ENCODE measurements at places on chromosomes 1 and 21.

DNA sequence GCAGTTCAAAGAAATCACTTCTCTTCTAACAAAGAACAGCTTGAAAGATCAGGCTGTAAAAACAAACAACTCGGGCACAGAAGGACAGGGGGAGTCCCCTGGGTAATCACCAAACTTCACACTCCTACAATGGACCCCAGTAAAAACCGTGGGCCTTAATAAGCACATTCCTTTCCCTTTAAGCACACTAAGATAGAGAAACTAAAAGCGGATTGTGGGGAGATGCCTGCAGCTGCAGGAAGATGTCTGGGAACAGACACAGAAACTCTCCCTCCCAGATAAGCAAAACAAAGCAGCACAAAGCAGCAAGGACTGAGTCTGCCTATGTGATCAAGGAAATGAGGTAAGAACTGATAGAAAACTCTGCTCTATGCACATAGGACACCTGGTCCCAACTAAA lies 37.6 kb upstream of the CTBS start:
- no peak for DNase-seq

GRCh38 chr21:44450402-44450801 lies 4.9 kb upstream of the LRRC3 start:
- DNase-seq, result no peak

DNA sequence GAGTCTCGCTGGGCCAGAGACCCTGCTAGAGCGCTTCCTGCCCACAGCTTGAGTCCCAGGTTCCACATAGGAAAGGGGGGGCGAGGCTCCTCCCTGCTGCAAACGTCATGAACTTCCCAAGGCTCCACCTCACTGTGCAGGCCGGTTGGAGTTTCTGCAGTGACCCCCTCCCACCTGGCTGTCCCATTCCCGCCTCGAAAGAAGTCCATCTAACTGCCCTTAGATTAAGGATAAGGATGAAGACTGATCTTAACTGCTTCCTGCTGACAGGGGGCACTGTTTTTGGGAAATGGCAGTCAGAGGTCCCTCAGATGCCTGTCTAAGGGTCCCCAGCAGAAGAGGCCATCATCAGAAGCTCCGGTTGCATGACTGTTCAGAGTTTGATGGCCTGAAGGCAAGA lies 62.7 kb downstream of the STUM start:
- DNase-seq, result no peak

DNA sequence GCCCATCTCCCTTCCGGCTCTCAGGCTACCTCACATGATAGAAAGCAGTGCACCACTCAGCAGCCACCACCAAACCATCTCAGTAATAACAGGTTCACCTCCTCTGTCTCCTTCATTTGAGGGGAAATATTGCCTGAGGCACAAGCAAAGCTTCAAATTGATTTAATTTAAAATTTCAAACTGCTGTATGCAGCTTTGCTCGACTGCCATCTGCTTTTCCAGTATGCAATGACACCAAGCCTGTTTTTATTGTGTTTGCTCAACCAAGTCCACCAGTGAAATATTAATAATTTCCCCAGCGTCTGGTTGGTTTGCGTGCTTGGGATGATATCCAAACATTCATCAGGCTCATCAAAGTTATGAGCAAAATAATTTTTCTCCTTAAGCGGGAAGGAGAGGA lies 552.4 kb upstream of the DAB1 start:
- DNase-seq, result no peak

DNA sequence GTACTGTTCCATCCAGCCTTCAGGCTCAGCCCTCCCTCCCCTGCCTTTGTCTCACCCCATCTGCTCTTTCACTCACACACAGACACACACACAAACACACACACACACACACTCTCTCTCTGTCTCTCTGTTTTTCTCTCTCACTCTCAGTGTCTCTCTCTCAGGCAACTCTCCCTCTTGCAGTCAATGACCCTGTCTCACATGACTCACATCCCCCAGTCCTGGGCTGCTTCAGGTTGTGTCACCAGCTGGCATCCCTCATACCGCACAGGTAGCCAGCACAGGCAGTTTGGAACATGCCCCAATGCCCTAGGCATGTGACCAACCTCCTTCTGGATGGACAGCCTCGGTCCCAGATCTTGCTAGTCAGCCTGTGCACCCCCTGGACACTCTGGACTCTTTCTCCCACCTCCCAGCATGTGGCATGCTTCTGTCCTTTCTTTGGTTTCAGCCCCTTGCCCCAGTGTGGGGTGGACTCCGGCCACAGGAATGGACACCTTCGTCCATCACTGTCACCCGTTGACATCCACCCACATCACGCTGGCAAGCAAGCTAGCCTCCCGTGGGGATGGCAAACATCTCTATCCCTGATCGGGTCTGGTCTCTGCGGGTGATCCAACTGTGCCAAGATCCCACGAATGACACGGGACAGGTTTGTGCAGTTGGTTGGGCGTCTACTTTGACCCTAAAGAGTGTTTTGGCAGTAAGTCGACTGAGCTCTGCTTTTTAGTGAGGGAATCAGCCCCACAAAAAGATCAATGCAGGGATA lies 23.4 kb upstream of the FCGR2A start:
- no peak for DNase-seq

- DNase-seq, result no peak
Measured at GRCh38 chr1:237386362-237387143, 344.6 kb downstream of the RYR2 start.

DNA sequence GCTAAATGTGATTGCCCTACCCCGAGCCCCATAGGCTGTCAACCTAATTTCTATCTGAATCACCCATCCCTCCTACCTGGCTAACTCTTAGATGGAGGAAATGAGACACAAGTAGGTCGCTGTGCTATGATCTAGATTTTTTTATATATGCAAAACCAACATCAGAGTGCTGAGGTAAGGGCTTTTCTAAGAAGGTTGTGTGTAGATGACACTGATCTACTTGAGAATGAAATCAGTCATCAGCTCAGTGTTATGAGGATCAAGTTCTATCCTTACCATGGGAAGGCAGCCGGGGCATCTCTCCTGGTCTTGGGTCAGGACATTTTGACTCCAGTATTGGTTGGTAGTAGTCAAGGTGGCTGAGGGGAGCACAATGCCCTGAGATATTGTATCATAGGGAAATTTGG lies 23.6 kb downstream of the SLAMF1 start:
- no peak for DNase-seq

DNA sequence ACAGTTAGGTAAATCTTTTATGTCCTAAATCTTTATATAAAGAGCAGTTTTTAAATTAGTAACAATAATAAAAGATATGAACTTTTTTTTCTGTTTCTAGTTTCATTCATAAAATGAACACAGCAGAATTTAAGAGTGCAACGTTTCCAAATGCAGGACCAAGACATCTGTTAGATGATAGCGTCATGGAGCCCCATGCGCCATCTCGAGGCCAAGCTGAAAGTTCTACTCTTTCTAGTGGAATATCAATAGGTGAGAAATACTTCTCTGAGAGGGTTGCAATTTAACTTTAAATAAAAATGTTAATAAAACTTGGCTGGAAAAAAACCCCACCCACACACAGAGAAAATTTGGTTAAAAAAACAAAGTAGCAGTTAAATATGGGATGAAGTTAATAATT lies 15.0 kb upstream of the ANGPTL1 start:
- no peak for DNase-seq

DNA sequence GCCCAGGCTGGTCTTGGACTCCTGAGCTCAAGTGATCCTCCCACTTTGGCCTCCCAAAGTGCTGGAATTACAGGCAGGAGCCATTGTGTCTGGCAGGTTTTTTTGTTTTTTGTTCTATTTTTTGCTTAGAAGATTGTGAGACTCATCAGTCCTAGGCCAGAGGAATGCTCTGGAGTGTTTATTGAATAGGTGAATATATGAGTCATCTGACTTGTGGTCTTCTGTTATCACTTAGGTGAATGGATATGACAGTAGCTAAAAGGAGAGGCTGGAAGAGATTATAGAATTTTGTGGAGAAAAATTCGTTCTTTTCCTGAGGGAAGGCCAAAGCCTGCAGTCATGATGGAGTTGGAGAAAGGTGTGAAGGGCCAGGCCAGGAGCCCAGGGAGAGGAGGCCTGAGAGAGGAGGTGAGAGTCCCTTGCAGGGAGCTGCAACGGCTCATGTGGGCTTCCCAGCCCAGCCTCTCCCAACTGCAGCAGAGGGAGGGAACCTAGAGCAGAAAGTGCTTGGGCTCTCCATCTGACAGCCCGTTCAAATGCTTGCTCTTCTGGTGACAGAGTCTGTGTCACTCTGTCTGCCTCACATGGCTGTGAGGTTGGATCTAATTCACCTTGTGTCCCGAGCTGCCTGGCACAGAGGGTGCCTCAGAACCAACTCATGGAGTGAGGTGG lies 31.6 kb upstream of the ACOT11 start:
- no peak for DNase-seq

- DNase-seq, result peak; percentile 70
Measured at GRCh38 chr1:145871994-145872924, 13.4 kb upstream of the PIAS3 start.

GRCh38 chr1:94528826-94529225 lies 12.7 kb downstream of the F3 start:
- no peak for DNase-seq

DNA sequence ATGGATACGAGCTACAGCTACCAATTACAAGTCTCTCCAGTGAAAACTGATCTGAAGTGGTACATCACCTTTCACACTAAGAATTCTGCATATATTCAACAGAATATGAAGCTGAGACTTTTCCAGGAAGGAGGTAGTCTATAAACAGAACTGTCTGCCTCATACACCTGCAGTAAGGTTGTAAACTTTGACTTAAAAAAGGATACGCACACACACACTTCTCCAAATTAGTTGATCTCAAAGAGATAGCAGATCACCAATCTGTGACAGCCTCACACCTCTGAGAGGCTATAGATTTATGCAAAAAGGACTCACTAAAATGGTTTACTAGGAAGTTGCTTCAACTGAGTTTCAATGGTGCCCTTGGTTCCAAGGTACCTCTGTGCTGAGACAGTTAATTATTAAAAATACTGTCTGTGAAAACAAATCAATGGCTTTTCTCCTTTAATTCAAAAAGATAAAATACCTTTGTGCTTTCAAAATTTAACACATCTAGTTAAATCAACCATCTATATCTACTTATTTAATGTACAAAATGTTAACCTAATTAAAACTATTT lies 17.9 kb downstream of the ELK4 start:
- no peak for DNase-seq

DNA sequence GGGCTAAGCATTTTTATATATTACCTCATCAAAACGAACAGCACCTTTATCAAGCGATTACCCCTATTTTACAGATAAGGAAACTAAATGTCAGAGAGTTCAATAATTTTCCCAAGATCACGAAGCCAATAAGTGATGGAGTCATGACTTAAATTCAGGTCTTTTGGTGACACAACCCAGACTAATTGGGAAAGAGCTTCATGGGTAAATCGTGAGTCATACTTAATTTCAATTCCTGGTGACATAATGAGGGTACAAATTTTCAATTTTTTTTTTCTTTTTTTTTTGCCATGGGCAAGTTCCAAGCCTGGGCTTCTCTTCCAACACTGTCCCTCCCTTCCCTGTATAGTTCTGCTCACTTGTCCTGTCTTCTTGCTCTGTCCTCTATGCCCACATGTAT lies 30.1 kb upstream of the IL10 start:
- DNase-seq, result no peak

DNA sequence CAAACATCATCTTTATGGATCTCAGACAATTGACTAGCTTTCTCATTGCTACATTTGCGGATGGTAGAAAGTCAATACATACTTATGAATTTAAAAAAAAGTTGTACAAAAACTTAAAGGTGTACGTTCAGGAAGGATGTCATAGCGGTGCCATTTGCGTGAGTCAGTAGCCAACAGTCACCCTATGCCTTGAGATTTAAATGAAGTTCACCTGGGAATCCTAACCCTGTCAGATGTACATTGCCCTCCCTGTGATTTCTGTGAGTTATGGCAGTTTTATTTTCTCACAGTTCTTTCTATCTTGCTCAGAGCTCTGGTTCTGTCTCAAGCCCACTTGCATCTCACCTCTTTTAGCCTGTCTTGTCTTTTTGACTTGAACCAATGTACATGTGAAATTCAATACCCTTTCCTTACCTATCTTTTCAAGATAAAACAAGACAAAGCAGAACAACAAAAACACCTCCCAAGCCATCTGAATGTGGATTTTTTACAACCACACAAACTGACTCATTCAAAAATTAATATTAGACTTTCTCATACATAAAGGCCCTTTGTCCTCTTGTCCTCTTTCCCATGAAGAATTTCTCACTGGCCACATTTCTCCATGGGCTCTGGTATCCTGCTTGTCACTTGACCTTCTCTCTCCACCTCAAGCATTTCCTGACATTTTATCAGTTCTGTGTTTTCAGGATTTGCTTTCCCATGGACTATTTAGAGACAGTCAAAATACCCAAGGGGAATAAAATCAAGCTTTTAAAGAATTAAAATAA lies 25.3 kb upstream of the ZNF697 start:
- DNase-seq, result no peak

DNA sequence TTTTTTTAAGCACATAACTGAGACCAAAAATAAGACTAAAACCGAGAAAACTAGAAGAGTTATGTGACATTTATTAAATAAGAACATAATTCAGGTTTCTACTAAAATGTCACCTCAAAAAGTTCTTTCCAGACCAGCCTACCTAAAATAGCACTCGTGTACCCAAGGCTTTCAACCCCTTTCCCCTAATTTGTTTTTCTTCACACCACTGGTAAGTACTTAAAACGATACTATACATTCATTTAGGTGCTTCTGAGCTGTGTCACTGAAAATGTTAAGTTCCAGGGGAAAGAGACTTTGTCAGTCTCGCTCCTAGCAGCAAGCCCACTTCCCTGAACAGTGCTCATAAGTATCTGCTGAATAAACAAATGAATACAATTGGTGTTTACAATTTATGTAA lies 6.8 kb downstream of the RRAGC start:
- DNase-seq, result no peak

GRCh38 chr1:10508511-10508951 lies 33.8 kb downstream of the PEX14 start:
- DNase-seq, result peak; percentile 42

GRCh38 chr1:158371188-158371953 lies 17.7 kb downstream of the CD1E start:
- no peak for DNase-seq

GRCh38 chr1:199743227-199743626 lies 284.3 kb upstream of the NR5A2 start:
- no peak for DNase-seq

- no peak for DNase-seq
Measured at GRCh38 chr1:107315652-107316051, 174.8 kb downstream of the NTNG1 start.

GRCh38 chr1:1048765-1049164 lies 25.3 kb downstream of the RNF223 start:
- no peak for DNase-seq

DNA sequence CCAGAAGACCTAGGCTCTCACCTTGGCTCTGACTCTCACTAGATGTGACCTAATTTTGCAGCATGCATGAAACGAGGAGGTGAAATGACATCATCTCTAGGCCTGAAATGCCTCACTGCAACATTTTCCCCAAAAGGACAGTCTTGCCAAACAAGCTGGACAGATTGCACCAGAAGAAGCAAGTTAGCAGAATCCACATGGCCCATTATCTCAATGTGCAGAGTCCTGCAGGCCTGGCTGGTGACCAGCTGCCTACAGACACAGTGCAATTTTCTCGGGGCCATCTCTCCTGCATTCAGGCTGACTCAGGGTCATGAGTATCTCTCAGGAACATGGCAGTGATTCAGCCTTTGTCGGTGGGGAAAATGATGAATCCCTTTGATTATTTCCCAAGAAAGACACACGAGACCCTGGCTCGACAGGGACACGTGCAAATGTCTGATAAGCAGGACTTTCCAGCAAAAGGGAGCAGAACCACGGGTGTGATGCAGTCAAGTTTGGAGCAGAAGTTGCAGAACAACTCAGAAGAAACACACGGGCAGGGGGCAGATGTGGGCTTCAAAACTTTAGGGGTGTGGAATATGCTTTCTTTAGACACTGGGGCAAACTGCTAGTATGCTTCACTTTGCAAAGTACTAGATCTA lies 38.7 kb downstream of the TRIM67 start:
- no peak for DNase-seq
